ENCODE measurements at places on chromosomes 2 and 18. TPM values are rescaled to one million over a fixed set of nuclear protein-coding genes. Genes with fewer than 3 reads are reported as not detected.

DNA sequence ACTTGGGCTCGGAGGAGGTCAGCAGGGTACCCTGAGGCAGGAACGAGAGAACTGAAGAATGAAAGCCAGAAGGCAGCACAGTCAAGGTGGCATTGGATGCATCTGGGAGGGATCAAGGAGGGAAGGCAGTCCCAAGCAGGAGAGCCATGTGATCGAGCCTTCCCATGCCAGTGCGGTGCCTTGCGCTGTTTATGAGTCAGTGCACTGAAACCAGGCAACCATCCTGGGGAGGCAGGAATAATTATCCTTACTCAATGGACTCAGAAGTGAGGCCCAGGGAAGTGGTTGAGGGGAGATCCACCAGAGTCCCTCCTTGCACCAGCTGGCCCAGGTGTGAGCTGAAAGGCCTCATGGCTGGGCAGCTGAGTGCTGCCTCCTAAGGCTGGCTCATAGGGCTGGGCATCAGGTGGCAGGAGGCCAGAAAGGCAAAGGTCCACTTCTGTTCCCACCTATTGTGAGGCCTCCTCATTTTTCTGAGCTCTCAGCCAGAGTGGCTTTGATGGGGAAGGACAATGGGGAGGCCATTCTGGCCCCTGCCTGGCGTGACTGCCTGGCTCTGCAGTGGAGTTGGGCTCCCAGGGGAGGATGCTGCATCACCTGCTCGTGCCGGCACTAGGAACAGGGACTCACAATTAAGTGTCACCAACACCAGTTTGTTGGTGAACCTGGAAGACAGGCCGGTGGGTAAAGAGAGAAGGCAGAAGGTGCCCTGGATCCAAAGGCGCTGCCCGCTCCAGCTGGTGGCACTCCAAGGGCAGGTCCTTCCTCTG, 82.3 kb downstream of the TFCP2L1 start:
- H3K36me3 ChIP-seq, result no peaks in the 10 kb centered on the region
- DNase-seq, result no peak
- H3K27ac ChIP-seq, result no peak overlapping the region
- H3K4me3 ChIP-seq, result no peak overlapping the region

- H3K4me1 ChIP-seq, result peaks cover 53% of the 10 kb centered on the region
- H3K27ac ChIP-seq, result peak overlapping the region; percentile 77
- peaks cover 17% of the 10 kb centered on the region for H3K36me3 ChIP-seq
- H3K4me3 ChIP-seq, result no peak overlapping the region
- H3K27me3 ChIP-seq, result no peaks in the 10 kb centered on the region
Measured at GRCh38 chr2:43218155-43218701, 8.2 kb downstream of the ZFP36L2 start.

DNA sequence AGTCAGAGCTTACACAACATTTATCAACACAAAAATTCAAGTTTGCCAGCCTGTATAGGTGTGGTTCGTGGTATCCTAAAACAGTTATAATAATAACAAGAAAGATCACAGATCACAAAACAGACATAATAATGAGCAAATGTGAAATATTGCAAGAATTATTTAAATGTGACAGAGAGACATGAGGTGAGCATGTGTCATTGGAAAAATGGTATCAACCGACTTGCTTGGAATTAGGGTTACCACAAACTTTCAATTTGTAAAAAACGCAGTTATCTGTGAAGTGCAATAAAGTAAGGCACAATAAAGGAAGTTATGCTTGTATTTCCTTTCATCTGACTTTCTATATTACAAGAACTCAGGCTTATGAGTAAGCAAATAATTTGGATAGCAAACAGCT, 116.8 kb downstream of the IKZF2 start:
- no peaks in the 10 kb centered on the region for H3K4me1 ChIP-seq
- H3K27me3 ChIP-seq, result no peaks in the 10 kb centered on the region
- no peak overlapping the region for H3K4me3 ChIP-seq
- no peak for DNase-seq

DNA sequence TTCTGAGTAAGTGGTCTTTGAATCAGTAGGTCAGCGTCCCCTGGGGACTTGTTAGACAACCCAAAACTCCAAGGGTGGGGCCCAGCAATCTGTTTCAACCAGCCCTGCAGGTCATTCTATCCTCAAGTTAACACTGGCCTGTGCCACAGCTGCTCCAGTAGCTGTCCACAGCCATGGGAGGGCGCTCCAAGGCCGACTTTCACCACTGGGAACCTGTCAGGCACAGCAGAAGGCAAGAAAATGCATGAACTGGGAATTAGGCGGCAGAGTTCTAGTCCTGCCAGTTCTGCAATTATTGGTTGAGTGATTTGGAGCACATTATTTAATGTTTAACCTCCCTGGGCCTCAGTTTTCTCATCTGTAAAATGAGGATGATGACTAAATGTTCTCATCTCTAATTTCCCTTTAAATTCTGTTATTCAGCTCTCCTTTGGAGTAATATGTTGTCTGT, 17.4 kb upstream of the MRPL33 start:
- H3K27ac ChIP-seq, result no peak overlapping the region
- peaks cover 14% of the 10 kb centered on the region for H3K4me1 ChIP-seq
- DNase-seq, result peak; percentile 86

DNA sequence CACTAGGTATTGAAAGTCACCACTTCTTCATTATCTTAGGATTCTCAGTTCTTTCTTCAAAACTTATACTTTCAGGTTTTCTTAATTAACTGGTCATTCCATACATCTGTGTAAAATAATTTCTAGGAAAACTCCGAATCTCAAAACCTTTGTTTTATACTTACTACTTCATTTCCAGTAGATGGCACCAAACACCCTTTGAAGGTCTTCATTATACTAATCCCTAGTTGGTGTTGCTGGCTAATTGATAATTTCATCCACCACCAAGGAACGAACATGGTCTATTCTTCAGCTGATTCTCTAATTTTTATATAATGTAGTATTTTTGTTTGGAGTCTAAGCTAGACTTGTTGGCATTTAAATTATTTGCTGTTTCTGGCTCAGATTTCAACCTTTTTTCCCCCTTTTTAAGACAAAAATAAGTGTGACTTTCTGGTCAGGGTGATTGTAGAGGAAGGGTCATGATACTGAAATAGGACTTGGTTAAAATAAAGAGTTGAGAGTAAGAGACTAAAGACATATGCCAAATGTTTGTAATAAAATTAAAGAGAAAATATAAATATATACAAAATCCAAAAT, 2.8 kb upstream of the MXD1 start:
- H3K27me3 ChIP-seq, result no peaks in the 10 kb centered on the region
- H3K36me3 ChIP-seq, result peaks cover 23% of the 10 kb centered on the region
- no peak for DNase-seq
- peaks cover 8% of the 10 kb centered on the region for H3K4me1 ChIP-seq
- no peak overlapping the region for H3K27ac ChIP-seq

- no peaks in the 10 kb centered on the region for H3K4me1 ChIP-seq
- H3K4me3 ChIP-seq, result no peak overlapping the region
- DNase-seq, result no peak
Measured at GRCh38 chr2:125456693-125457363, 1199.1 kb upstream of the GYPC start.

GRCh38 chr18:25121442-25121841, 230.5 kb downstream of the ZNF521 start:
- no peak overlapping the region for H3K27ac ChIP-seq
- no peak for DNase-seq
- no peaks in the 10 kb centered on the region for H3K4me1 ChIP-seq
- no peak overlapping the region for H3K4me3 ChIP-seq
- no peaks in the 10 kb centered on the region for H3K27me3 ChIP-seq
- H3K36me3 ChIP-seq, result no peaks in the 10 kb centered on the region

DNA sequence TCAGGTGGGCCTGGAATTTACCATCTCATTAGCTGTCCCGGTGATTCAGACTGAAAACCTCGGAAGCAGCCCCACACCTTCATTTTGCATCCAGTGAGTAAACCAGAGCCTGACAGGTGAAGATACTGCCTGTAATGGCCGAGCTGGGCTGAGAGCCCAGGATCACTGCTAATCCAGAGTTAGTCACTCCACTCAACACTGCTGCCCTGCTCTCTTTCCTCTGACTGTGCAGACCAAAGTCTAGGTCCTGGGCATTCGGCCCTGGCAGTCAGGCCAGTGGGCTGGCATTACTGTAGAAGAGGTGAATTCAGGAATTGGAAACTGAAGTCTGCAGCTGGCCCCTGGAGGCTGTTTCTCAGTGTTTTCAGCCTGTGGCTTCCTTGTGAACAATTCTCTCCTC, 44.3 kb downstream of the TMEM17 start:
- H3K27ac ChIP-seq, result no peak overlapping the region
- peaks cover 10% of the 10 kb centered on the region for H3K4me1 ChIP-seq
- no peak for DNase-seq

DNA sequence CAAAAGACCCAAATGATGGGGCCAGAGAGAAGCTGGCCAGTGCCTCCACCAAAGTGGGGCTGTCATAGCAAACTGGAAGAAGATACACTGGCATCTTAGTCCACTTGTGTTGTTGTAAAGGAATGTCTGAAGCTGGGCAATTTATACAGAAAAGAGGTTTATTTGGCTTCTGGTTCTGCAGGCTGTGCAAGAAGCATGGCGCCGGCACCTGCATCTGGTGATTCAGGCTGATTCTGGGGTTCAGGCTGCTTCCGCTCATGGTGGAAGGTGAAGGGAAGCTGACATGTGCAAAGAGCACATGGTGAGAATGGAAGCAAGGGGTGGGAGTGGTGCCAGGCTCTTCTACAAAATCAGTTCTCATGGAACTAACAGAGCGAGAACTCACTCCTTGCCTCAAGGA, 135.9 kb upstream of the TWIST2 start:
- H3K4me3 ChIP-seq, result no peak overlapping the region
- H3K4me1 ChIP-seq, result no peaks in the 10 kb centered on the region
- no peak for DNase-seq
- H3K27ac ChIP-seq, result no peak overlapping the region
- no peaks in the 10 kb centered on the region for H3K27me3 ChIP-seq

- no peaks in the 10 kb centered on the region for H3K27me3 ChIP-seq
- H3K4me3 ChIP-seq, result peak overlapping the region; percentile 23
- no peaks in the 10 kb centered on the region for H3K36me3 ChIP-seq
- no peak overlapping the region for H3K27ac ChIP-seq
- no peaks in the 10 kb centered on the region for H3K4me1 ChIP-seq
Measured at GRCh38 chr18:43129946-43130524, 14.6 kb upstream of the RIT2 start.

DNA sequence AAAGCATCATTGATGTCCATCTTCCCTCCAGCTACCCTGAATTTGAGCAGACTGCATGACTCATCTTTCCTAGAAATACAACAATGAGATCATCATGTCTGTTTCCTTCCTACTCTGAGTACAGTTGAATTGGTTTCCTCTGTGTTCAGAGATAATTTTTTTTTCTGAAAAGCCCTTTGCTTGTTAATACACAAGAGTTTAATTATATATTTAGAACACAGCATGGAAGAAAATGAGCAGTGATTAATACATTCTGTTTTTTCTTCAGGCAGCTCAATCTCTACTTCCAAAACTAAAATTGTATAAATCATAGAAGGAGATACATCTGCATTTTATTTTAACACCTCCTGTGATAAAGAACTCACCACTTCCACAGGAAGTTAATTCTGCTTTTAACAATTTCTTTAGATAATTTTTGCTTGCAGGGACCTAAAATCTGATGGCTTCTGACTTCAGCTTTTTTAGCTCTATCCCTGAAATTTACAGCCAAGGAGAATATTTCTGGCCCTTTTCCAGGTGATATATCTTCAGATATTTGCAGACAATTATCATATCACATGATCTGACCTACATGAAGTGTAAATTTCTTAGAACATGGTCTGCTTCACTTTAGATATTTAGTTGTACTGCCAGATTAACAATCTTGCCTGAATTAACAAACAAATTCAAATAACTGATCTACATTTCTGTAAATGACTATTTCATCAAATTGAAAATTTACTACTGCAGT, 249.0 kb downstream of the TRIB2 start:
- peaks cover 14% of the 10 kb centered on the region for H3K4me1 ChIP-seq
- DNase-seq, result peak; percentile 50
- peak overlapping the region; percentile 4 for H3K27ac ChIP-seq
- no peak overlapping the region for H3K4me3 ChIP-seq

- no peak for DNase-seq
- no peak overlapping the region for H3K4me3 ChIP-seq
- H3K27me3 ChIP-seq, result no peaks in the 10 kb centered on the region
- H3K36me3 ChIP-seq, result peaks cover 98% of the 10 kb centered on the region
- peaks cover 22% of the 10 kb centered on the region for H3K4me1 ChIP-seq
Measured at GRCh38 chr2:233289648-233290047, 18.0 kb upstream of the SAG start.

- H3K27ac ChIP-seq, result no peak overlapping the region
- no peak overlapping the region for H3K4me3 ChIP-seq
- H3K27me3 ChIP-seq, result no peaks in the 10 kb centered on the region
- no peaks in the 10 kb centered on the region for H3K4me1 ChIP-seq
- DNase-seq, result no peak
Measured at GRCh38 chr2:134420259-134420658, 166.4 kb downstream of the MGAT5 start.

DNA sequence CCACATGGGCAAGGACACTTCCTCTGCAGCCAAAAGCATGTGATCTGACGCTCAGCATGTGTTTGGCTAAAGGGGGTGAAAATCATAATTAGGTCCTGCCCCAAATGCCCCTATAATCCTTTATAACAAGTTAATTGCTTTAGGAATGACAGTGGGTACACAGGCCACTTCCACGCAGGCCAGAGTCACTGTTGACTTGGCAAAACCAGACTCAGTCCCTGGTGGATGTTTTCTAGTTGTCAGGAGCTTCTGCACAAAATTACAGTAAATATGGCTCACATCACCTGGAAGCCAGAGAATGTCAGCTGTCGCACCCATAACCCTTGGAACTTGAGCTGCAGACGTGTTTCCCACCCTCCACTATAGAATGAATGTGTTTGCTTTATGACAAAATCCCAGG, 13.3 kb upstream of the PXDN start:
- H3K4me3 ChIP-seq, result no peak overlapping the region
- H3K36me3 ChIP-seq, result no peaks in the 10 kb centered on the region
- no peaks in the 10 kb centered on the region for H3K27me3 ChIP-seq
- no peak for DNase-seq

DNA sequence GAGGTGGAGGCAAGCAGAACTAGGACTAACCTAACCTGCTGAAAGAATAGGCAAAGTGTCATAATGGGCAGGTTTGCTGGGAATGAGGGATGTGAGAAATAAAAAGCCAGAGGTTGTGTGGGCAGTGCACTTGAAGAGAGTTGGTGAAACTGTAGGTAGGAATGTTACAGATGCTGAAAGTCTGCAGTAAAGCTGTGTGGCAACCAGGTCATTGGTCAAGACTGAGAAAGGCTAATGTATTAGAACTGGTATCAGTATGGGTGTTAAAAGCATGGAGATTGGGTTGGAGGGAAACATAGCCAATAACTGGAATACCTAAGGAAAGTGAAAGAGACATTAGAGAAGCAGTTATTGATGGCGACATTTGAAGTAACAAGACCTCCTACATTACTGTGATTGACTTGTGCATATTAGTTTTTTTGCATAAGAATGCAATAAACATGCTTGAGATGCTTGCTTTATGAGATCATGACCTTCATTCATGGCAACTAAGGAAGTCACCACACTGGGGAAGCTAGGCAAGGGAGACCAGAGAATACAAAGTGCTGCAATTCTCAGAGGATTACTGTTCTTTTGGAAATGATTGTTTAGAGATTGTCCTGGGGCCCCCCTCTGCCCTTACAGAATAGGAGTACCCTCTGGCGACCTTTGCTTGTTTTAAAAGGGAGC, 11.8 kb downstream of the GULP1 start:
- peaks cover 28% of the 10 kb centered on the region for H3K4me1 ChIP-seq
- peak overlapping the region; percentile 96 for H3K27ac ChIP-seq
- peak; percentile 97 for DNase-seq
- peaks cover 14% of the 10 kb centered on the region for H3K36me3 ChIP-seq
- H3K4me3 ChIP-seq, result no peak overlapping the region

GRCh38 chr2:72895154-72895553, 7.9 kb downstream of the SPR start:
- DNase-seq, result no peak
- no peak overlapping the region for H3K27ac ChIP-seq
- H3K36me3 ChIP-seq, result peaks cover 10% of the 10 kb centered on the region
- H3K4me3 ChIP-seq, result no peak overlapping the region

CTIF gene
- 48.2 TPM for total RNA-seq

VSNL1 gene
- 1.00 TPM for total RNA-seq

CCDC141 gene
- not detected for total RNA-seq

MRPL33 gene
- total RNA-seq, result 184 TPM

RAB27B gene
- 0.88 TPM for total RNA-seq
